Stimulated activated CD8-positive, alpha-beta memory T cell treated with anti-CD3 and anti-CD28 coated beads, Interleukin-4, amount 100 ng/mL, for 1 hour (primary cell): ENCODE measurements at places on chromosomes 2 and 18.

DNA sequence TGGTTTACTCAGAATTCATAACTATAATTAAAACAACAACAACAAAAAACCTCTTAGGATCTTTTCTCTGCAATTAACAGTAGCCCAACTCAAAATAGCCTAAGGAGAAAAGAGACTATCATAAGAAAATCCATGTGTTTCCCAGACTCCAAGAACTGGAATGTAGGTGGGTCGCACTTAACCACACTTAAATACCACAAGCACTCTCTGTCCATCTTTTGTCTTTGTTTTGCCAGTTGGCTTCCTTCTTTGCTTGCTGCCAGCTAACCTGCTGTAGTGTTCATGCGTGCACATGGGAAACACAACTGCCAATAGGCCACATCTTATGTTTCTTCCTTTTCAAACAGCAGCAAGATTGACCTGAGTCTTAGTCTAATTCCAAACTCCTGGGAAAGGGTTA, 24.1 kb upstream of the ACVR1 start:
- DNase-seq = no peak

DNA sequence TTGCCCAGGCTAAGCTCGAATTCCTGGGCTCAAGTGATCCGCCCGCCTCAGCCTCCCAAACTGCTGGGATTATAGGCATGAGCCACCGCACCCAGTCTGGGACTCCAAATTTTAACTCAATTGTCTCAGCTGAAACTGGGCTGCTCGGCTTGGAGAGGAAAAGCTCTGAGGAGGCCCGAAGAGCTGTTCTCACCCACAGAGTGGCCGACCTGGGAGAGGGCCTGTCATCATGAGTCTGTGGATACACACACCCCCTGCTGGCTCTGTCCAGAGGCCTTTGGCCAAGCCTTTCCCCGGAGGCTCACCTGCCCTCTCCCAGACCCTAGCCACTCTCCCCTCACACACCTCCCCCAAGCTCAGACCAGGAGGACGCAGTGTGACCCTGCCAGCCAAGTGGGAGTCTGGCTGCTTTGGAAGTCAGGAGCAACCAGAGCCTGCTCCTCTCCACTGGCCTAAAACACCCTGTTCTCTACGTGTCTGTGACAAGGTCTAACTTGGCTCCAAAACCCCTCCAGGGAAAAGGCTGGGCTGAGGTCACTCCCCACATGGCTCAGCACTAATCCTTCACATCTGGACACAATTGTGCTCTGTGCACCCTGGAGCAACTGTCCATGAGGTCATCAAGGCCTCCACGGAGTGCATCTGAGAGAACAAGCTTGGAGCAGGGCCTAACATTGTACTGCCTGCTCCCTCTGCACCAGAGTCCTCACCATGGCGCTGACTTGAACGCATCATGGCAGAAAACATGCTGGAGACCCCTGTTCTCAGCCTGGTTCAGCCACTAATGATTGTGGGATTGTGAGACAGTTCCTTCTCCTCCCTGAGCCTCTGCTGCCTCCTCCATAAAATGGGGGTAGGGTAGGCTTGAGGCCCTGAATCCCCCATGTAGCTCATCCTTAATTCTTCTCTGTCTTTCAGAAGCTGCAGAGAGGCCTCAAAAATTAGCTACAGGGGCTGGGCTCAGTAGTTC, 49.9 kb upstream of the RAB6C start:
- no peak for DNase-seq

DNA sequence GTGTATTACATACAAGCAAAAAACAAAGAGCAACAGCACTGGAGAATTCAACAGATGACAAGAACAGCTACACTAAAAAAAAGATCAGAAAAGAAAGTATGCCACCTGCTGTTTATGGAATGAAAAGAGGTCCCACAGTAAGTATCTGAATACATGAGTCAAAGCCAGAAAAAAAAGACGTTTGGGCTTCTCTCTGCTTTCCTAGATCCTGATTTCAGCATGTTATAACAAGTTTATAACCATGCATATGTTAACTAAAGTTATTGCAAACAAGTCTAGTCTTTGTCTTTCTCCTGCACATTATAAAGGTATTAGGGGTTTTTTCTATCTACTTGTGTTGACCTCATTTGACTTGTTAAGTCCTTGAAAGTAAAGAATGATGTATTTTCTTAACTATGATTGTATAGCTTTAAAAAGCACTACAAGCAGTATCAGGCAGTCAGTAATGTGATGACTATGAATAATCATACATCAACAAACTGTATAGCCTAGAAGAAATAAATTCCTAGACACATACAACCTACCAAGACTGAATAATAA, 108.5 kb upstream of the COL5A2 start:
- DNase-seq = no peak

DNA sequence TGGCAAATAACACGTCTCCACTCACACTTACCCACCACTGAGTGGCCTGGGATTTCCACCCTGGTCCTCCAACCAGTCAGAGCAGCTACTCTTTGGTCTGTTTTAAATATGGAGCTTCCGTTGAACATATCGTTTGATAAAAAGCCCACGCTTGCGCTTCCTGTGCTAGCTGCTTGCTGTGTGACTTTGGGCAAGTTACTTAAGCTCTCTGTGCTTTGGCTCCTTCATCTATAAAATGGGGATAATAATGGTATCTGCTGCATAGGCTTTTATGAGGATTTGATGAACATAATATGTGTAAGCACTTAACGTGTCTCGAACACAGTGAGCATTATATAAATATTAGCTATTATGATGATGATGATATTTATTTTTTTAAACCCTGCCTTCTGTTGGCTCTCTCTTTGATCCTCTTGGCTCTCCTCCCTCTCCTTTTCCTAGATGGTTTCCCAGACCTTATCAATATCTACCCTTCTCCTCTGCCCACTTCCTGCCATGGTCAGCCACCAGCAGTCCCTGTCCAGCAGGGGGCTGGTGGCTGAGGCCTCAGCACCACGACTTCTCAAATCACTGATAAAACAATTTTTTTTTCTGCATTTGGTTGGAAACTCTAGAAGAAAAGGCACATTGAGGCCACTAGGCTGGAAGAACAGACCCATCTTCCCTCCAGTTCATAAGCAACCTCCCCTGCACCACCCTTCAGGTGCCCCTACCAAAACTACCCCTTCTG, 191.9 kb downstream of the LOXHD1 start:
- no peak for DNase-seq

GRCh38 chr18:6557057-6557769, 142.5 kb upstream of the L3MBTL4 start:
- DNase-seq = no peak

- DNase-seq = no peak
Observed at GRCh38 chr2:15298770-15299169, 262.4 kb downstream of the NBAS start.

DNA sequence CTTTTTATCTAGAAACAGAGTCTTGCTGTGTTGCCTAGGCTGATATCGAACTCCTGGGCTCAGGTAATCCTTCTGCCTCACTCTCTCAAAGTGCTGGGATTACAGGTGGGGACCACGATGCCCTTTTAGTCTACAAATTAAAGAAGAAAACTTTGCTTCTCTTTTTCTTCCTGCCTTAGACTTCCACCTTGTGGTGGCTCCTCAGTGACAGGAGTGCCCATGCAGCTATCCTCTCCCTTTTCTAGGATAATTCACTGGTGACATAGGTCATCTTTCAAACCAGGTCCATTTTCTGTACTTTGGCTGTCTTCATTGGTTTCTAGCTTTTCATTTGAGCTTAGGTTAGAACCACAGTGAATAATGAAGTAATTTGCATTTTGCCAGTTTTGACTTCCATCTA, 13.6 kb downstream of the DCAF17 start:
- DNase-seq = no peak

GRCh38 chr18:34590503-34590902, 119.6 kb upstream of the DTNA start:
- no peak for DNase-seq

GRCh38 chr18:67261931-67262552, 254.5 kb downstream of the DSEL start:
- DNase-seq = no peak

DNA sequence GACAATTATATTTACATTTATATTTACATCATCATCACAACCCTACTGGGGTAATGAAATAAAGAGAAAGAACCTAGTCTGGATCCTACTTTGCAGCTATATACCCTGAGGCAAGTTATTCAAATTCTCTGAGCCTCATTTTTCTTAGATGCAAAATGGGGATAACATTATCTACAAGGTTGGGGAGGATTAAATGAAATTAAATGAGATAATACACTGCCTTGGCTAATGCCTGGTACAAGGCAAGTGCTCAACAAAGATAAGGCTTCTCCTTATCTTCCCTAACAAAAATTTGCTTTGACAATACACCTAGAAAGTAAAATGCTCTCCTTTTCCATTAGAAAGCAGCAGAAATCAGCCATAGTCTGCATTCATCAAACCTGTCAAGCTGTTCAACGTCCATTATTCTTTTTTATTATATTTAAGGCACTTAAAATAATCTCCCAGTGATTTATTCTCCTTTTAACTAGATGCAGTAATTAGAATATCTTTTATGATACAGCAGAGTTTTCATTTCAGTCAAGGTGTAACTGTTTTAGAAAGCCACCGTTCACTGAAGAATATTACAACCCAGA, 44.8 kb downstream of the TCF4 start:
- DNase-seq = no peak

GRCh38 chr2:102619414-102620319, at the start of gene SLC9A2:
Gene SLC9A2 (plus strand): TSS chr2:102619553. CDS start chr2:102619849, 296 bp downstream.
- no peak for DNase-seq

- DNase-seq = no peak
Observed at GRCh38 chr18:23538870-23539269, 35.6 kb downstream of the RMC1 start.

- no peak for DNase-seq
Observed at GRCh38 chr2:15732341-15733077, 140.8 kb downstream of the DDX1 start.

DNA sequence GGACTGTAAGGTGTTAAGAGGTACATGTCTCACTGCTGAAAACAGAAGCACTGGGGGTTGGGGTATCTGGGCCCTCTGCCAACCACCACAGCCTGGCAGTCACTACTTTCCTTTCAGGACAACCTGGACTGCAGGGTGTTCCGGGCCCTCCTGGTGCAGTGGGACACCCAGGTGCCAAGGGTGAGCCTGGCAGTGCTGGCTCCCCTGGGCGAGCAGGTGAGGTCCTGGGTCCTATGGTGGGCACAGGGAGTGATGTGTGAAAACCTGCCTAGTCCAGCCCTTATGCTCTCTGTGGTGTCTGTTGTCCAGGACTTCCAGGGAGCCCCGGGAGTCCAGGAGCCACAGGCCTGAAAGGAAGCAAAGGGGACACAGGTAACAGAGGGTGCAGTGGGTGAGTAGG, 40.0 kb downstream of the MARCO start:
- no peak for DNase-seq

DNA sequence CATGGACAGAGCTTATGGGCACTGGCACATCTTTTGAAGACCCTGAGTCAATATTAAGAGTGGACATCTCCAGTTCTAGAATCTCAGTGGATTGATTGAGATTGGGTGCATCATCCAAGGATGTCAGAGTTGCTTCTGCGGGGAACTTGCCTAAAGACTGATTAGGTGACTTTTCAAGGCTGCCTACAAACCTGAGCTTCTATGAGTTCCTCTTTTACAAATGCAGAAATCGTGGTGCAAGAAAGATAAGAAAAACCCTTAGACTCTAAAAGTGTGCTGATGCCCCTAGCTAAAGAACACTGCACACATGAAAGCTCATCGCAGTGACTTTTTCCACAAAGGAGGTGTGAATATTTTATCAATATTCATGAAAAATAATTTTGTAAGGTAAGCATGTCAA, 86.8 kb upstream of the NEDD4L start:
- no peak for DNase-seq

- no peak for DNase-seq
Observed at GRCh38 chr2:161170958-161171932, 11.0 kb downstream of the TANK start.
